ENCODE measurements at places on chromosomes 1 and 21.

GRCh38 chr1:236692128-236692527, 5.8 kb downstream of the ACTN2 start:
- no peak for DNase-seq

GRCh38 chr1:156704930-156705320, 458 bp downstream of the CRABP2 start:
- DNase-seq = no peak

DNA sequence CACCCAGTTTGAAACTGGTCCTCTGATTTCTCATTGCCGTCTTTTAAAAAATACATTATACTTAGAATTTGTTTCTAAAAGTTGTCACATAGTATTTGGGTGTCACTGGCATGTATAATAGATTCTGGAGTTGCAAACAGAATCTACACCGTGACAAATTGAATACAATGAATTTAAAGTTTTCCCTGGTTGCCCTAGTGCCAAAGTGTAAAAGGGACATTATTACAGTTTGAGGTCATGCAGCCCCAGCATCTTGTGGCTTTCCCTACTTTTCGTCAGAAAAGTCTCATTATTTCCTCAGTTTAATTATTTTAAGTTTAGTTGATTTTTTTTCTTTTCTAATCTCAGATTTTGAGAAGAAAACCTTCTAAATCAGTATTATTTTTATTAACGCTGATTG, 155.9 kb downstream of the DISP1 start:
- DNase-seq = no peak

DNA sequence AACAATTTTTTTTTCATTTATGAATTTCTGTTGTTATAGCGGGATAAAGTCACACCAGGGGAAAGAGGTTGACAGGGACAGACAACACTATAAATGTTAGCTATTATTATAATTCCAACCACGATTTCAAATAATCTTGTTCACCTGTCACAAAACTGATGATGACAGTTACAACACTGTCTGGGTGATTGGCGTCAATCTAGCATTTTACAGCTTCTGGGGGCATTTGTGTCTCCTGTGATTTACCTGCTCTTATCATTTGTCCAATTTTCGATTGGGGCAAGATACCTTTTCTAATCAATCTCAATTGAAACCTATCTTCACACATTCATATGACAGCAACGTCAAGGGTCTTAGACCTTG, 44.6 kb upstream of the LYST start:
- DNase-seq = no peak

DNA sequence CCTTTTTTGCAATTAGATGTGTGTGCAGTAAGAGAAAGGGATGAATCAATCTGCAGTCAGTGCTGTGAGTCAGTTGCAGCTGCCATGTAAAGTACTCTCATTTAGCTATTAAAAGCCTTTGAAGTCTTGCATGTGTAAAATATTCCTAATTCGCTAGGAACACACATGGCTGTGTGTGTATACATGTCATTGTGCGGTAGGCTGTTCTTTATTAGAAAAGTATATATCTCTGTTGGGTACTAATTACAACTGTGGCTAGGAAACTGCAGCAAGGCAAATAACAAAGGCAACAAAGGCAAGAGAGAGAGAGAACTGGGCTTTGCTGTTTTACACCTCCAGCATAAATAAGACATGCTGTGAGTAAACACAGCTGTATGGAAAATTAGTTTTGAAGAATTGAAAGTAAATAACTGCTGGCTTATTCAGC, 41.7 kb downstream of the EPB41 start:
- DNase-seq = no peak

DNA sequence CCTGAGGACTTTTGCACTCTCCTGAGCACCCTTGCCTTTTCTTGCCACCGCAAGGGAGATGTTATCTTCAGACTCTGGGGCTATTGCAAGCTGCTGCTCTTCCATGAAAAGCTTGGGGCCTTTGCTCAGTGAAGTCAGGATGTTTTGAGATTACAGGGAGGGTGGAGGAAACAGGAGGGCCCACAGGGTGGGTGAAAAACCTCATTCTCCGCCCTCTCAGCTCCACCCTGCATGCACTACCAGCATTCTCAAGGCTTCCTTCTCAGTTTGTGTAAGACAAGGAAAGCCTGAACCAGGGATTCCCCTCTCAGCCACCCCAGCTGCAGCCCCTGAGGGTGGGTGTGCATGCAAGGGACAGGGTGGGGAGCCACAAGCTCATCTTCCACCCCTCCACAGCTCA, 25.8 kb upstream of the ZNF648 start:
- DNase-seq = no peak

- peak; percentile 45 for DNase-seq
Measured at GRCh38 chr1:220733086-220733601, 15.0 kb upstream of the MTARC2 start.

GRCh38 chr1:218348628-218349071, 3.5 kb downstream of the TGFB2 start:
- DNase-seq = no peak

- DNase-seq = no peak
Measured at GRCh38 chr1:47002211-47002610, 21.3 kb upstream of the CYP4X1 start.

Measured in posterior cingulate gyrus (tissue), 11 donors.